ENCODE measurements at places on chromosomes 3 and 15.

DNA sequence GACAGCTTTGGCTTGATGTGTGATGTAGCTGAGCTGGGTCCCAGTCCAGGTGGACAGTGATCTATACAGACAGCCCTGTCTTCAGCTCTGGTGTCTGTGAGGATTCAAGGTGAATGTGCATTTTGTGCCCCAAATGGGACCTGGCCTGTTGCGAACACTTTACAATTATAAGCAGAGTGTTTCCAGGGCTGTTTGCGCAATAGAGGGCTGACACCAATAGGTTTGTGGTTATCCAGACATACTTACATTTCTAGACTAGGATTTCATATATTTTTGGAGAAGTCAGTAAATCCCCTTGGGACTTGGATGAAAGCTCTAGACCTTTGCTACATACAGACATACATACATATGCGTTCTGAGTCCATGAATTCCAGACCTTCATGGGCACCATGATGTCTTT is 4.2 kb upstream of the TATDN2 start:
- no peak for DNase-seq

- no peak for DNase-seq
These were observed 140.3 kb downstream of the NR2F2 start for GRCh38 chr15:96470681-96471310.

- DNase-seq: no peak
These were observed 15.7 kb downstream of the KLHL6 start for GRCh38 chr3:183539811-183540210.

DNA sequence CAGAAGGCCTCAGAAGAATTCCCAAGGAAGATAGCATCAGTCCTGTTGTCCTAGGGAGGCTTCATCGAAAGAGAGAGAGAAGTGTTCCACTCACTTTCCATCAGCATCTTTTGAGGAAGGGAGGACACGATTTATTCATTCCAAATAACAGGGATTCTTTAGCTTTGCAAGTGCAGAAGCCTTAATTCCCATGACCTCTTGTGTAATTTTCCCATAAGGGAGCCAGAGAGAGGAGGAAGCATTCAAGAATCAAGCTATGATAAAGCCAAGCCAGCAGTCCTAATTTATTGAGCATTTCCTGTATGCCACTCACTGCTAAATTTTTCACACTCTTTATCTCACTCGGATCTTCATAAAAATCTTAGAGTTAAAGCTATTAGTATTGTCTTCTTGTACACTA is 169.7 kb upstream of the MITF start:
- DNase-seq: no peak

DNA sequence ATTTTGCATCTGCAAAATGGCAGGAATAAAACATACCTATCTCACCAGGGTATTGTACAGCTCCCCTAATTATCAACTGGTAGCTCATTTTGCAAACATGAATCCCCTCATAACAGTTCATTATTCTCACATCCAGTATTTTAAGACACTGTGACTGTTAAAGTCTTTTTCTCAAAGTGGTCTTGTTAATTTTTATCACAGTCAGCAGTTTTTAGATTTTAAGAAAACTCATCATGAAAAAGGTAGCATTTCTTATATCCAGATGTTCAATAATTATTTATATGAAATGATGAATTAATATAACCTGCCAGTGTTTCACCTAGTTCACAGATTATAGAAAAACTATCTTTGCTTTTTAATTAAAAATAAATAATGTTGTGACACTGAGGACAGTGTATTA is 354.9 kb upstream of the ARL6 start:
- no peak for DNase-seq

- no peak for DNase-seq
These were observed 65.0 kb downstream of the CEMIP start for GRCh38 chr15:80844011-80844732.

- no peak for DNase-seq
These were observed 44.1 kb upstream of the P2RY1 start for GRCh38 chr3:152790651-152791387.

DNA sequence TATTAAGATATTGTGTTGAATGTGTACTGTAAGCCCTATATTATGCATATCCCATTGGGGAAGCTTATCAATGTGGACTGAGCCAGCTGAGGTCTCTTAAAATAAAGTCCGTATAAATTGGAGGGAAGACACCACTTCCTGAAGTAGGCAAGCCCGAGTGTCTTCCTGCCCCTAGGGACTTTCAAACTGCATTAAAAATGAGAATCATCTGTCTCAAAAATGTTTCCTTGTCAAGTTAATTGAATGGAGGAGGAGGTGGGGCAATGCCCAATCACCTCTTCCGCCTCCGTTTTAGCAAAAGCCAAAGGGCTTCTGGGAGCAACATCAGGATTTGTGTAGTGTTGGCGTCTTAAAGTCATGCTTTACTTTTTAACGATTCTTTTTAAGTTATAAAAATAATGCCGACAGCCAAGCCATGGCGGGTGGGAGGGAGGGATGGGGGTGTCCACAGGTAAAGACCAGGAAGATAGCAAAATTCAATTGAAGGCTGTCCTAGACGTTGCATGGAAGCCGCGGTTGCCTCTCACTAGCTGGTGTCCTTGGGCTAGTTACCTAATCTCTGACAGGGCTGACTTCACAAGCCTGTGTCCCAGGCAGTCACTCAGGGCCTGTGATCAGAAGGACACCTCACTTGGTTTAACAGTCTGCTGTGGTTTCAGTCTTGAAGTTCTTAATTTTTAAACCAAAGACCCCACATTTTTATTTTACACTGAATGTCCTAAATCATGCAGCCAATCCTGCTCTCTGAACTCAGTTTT is 524.9 kb upstream of the PROK2 start:
- DNase-seq: no peak

- no peak for DNase-seq
These were observed 59.4 kb upstream of the FLNB start for GRCh38 chr3:57948781-57949242.

- no peak for DNase-seq
These were observed 313.7 kb downstream of the RYR3 start for GRCh38 chr15:33624439-33624838.

DNA sequence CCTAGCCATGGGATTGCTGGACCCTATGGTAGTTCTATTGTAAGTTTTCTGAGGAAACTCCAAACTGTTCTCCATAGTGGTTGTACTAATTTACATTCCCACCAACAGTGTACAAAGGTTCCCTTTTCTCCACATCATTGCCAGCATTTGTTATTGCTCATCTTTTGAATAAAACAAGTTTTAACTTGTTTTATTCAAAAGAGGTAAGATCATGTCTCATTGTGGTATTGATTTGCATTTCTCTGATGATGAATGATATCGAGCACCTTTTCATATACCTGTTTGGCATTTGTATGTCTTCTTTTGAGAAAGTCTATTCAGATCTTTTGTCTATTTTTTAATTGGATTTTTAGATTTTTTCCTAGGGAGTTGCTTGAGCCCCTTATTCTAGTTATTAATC is 819.1 kb downstream of the TUSC7 start:
- DNase-seq: no peak

- no peak for DNase-seq
These were observed 32.4 kb upstream of the ALCAM start for GRCh38 chr3:105334138-105334882.
